Tibial artery (tissue), 4 donors: ENCODE measurements at places on chromosomes 16 and 17.
A peak's percentile ranks its signal among the peaks of the same experiment; 100 is the strongest.

- DNase-seq: peak; percentile 82
- H3K36me3 ChIP-seq: no peaks in the 10 kb centered on the region
- peak within 1 kb of the TSS; percentile 79 for H3K27ac ChIP-seq
- H3K27me3 ChIP-seq: no peaks in the 10 kb centered on the region
- peaks cover 20% of the 10 kb centered on the region for H3K4me1 ChIP-seq
Measured at GRCh38 chr16:30395155-30395991, at the start of gene ZNF48. Gene ZNF48, plus strand, starts transcription at chr16:30395420. Its CDS starts 375 bp downstream, at chr16:30395795.

GRCh38 chr17:66978514-66979061 is 14.1 kb downstream of the CACNG4 start:
- H3K27me3 ChIP-seq: no peaks in the 10 kb centered on the region
- H3K4me3 ChIP-seq: no peak overlapping the region
- DNase-seq: no peak

DNA sequence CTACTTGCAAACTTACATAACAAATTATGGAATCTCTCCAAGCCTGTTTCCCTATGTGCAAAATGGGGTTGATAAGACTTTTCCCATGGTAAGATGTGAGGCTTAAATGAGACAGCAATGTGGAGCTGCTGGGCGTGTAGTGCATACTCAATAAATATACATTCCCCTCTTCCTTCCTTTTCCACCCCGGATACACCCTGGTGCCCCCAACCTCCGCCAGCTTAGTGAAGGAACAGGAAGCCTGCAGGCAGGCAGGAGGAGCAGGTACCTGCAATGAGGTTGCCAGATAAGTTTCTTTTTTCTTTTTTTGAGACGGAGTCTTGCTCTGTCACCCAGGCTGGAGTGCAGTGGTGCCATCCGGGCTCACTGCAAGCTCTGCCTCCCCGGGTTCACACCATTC is 14.9 kb downstream of the C17orf50 start:
- H3K27me3 ChIP-seq: no peaks in the 10 kb centered on the region
- no peak for DNase-seq
- no peaks in the 10 kb centered on the region for H3K36me3 ChIP-seq
- H3K27ac ChIP-seq: peak overlapping the region; percentile 89

DNA sequence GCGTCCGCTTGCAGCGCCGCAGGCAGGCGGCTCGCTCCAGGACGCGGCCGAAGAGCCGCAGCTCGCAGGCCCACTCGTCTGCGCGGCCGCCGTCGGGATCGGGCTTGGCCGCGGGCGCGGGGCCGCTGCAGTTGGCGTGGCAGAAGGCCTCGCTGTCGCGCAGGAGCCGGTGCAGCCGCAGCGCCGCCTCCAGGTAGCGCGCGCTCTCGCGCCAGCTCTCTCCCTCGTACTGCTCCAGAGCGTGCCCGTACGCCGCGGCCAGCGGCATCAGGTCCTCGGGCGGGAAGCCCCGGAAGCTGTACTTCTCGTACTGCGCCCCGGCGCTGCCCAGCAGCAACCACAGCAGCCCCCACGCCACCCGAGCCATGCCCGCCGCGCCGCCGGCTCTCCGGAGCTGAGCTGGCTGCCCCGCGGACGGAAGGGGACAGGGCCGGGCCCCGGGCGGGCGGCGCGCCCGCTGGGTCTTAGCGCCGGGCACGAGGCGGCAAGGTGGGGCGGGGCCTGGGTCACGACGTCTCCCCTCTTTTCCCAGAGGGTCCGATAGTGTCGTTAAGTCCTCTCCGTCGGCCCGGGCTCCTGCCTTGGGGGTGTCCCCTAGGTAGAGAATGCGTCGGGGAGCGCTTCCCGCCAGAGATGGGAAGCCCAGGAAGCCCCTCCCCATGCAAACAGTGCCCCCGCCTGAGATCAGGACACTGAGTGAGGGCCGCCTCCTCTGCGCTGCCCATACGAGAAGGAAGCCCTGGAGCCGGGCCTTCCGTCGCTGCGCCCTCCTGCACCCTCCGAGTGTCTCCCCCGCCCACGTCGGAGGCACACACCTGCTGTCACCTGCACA is at the start of gene P3H4:
Gene P3H4, minus strand, starts transcription at position 401 of the 832 bp plus-strand sequence. Its CDS starts 34 bp downstream, at position 367.
- H3K36me3 ChIP-seq: no peaks in the 10 kb centered on the region
- H3K27ac ChIP-seq: peak within 1 kb of the TSS; percentile 78
- peak within 1 kb of the TSS; percentile 59 for H3K4me3 ChIP-seq
- no peaks in the 10 kb centered on the region for H3K27me3 ChIP-seq
- peak; percentile 72 for DNase-seq
- H3K4me1 ChIP-seq: no peaks in the 10 kb centered on the region

DNA sequence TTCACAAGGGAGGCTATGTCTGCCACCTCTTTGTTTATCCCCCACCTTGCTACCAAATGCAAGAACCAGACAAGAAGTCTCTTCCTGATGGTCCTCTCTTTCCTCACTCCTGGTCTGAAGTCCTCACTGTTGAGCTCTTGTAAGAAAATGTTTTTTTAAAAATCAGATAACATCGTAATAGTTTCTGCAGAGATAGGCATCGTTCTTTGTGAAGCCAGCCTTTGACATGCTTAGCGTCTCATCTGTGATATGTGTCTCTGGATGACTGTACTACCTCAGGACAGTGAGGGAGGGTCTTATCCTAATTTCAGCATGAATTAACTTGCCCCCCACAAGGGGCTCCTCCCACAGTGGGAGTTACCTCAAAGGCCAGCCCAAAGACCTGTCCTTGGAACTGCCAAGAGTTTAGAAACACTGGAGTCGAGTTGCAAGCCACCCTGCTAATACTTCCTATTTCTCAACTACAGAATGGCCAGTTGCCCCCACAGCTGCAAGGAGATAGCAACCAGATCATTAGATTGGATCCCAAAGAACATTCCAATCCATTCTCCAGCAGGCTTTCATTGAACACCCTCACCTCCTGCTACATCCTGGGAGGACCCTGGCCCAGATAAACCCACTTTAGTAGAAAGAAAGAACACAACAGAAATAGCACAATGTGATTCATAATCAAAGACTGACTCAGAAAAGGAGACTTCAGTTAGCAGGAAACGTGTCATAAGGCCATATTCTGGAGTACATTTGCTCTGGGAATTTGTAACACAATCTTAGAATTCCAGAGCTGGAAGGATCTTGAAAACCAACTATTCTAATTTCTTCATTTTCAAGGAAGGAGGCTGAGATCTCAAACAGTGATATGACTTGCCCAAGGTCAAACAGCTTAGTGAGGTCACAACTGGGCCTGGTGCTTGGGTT is 151.0 kb downstream of the IRX3 start:
- H3K4me1 ChIP-seq: no peaks in the 10 kb centered on the region
- H3K27ac ChIP-seq: no peak overlapping the region
- H3K4me3 ChIP-seq: no peak overlapping the region
- H3K36me3 ChIP-seq: no peaks in the 10 kb centered on the region

DNA sequence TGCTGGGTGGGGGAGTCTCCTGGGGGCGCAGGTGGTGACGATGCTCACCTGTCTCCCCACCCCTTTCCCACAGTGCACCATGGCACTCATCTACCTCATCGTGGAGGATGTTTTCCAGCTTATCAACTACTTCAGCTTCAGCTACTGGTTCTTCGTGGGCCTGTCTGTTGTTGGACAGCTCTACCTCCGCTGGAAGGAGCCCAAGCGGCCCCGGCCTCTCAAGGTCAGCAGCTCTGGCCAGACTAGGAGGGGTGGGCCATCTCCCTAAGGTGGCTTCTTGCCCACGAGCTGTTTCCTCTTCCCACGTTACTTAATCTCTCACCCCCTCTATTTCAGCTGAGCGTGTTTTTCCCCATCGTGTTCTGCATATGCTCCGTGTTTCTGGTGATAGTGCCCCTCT is 14.5 kb downstream of the SLC7A6OS start:
- H3K27ac ChIP-seq: no peak overlapping the region
- no peak for DNase-seq
- H3K36me3 ChIP-seq: peaks cover 93% of the 10 kb centered on the region
- H3K4me3 ChIP-seq: no peak overlapping the region
- H3K27me3 ChIP-seq: no peaks in the 10 kb centered on the region

- H3K27me3 ChIP-seq: no peaks in the 10 kb centered on the region
- no peak overlapping the region for H3K4me3 ChIP-seq
- H3K4me1 ChIP-seq: no peaks in the 10 kb centered on the region
- no peak for DNase-seq
Measured at GRCh38 chr16:64459821-64460220, 662.0 kb downstream of the CDH11 start.

DNA sequence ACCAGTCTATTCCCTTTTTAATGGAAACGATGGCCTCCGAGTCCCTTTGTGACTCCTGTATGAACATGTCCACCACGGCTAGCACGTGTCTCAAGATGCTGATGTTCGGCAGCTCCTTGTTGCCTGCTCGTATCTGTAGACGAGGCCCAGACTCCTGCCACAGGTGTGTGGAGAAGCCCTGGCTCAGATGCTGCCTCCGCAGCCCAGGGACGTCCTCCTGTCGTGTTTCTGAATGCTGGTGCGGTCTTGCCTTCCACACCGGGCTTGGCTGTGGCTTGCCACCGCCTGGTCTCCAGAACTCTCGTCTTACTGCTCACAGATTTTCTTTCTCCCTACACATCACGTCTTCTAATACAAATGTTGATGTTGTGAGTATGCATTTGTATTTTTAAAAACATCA is 17.0 kb downstream of the FOXF1 start:
- no peak overlapping the region for H3K4me3 ChIP-seq
- H3K27me3 ChIP-seq: no peaks in the 10 kb centered on the region
- no peak for DNase-seq
- H3K4me1 ChIP-seq: no peaks in the 10 kb centered on the region

DNA sequence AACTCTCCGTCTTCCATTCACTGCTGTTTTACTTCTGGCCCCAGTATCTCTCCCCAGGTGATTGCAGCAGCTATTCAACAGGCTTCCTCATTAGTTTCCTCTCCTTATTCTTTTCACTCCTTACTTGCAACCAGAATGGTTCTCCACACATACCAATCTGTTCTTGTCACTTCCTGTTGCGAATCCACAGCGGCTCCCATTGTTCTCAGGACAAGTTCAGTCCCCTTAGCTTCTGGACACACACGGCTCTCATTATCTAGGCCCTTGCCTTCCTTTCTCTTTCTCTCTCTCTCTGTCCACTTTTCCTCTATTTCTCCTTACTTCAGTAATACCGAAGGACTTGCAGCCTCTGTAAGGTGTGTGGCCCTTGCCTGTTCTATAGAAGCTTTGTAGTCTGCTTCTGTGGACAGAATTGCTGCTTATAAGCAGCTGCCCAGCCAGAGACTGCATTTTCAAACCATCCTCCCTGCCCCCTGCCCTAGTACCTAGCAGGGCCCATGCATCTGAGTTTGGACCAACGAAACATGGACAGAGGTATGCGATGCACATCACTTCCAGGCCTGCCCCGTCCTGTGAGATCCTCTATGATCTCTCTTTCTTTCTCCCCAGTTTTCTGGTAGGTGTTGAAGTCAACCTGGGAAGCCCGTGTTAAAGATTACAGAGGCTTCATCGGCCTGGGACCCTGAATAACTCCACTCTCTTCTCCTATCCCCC is 45.7 kb downstream of the VAT1L start:
- H3K4me3 ChIP-seq: no peak overlapping the region
- DNase-seq: no peak
- no peaks in the 10 kb centered on the region for H3K36me3 ChIP-seq
- H3K27me3 ChIP-seq: no peaks in the 10 kb centered on the region

- no peak for DNase-seq
- H3K4me3 ChIP-seq: no peak overlapping the region
- no peak overlapping the region for H3K27ac ChIP-seq
- H3K36me3 ChIP-seq: no peaks in the 10 kb centered on the region
- H3K4me1 ChIP-seq: no peaks in the 10 kb centered on the region
- no peaks in the 10 kb centered on the region for H3K27me3 ChIP-seq
Measured at GRCh38 chr17:34769049-34769448, 189.7 kb downstream of the TMEM132E start.

- DNase-seq: no peak
- H3K36me3 ChIP-seq: no peaks in the 10 kb centered on the region
- peaks cover 8% of the 10 kb centered on the region for H3K4me1 ChIP-seq
Measured at GRCh38 chr16:88936008-88936555, 40.9 kb downstream of the CBFA2T3 start.

DNA sequence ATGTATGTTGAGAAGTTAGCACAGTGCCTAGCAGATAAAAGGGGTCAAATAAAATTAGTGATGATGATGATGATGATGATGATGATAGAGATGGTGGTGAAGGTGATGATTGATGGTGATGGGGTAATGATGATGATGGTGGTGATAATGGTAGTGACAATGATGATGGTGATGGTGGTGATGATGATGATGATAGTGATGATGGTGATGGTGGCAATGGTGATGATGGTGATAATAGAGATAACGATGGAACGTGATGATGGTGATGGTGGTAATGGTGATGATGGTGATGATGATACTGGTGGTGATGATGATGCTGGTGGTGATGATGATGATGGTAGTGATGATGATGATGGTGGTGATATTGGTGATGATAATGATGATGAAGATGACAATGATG is 223.7 kb downstream of the FOXL1 start:
- DNase-seq: no peak
- no peaks in the 10 kb centered on the region for H3K36me3 ChIP-seq
- no peak overlapping the region for H3K4me3 ChIP-seq
- H3K27ac ChIP-seq: no peak overlapping the region

GRCh38 chr17:73933871-73934270 is 269.6 kb upstream of the RPL38 start:
- DNase-seq: no peak
- no peak overlapping the region for H3K27ac ChIP-seq
- no peaks in the 10 kb centered on the region for H3K36me3 ChIP-seq

DNA sequence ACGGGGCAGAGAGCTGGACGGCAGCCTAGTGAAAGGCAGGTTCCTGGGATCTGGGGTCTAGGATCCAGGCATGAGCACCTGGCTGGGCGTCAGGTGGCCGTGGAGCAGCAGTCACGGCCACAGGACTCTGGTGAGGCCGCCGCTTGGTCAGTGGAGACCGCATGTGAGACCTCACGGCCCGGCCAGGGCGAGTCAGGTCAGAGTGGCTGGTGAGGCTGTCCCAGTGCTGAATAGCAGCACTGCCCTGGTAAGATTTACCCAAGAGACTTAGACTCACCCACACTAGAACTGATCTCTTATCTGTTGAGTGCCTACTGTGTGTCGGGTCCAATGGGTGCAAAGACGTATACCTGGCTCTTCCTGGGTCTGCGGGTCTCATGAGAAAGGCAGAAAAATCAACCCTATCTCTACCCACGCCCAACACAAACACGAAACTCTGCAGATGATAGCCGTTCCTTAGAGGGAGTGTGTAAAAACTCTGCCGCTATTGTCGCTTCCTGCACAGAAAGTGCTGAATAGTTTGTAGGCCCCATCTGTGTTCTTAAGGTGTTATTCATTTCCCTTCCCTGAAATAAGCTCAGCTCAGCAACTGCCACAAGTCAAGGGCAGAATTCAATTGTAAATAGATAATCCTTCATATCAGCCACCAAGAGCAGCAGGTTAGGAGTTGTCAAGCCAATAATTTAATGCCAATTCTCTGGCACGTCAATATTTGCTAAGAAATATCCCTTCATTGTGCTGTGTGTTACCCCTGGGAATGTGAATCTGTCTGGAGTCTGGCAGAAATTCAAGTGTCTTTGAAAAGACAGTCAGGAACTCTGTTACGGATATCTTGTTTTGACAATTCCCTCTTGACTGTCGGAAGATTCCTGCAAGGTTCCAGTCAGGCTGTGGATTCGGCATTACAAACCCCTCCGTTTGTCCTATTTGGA is 240.0 kb downstream of the NTN1 start:
- H3K36me3 ChIP-seq: no peaks in the 10 kb centered on the region
- H3K4me1 ChIP-seq: peaks cover 8% of the 10 kb centered on the region
- H3K27ac ChIP-seq: no peak overlapping the region
- no peak overlapping the region for H3K4me3 ChIP-seq
- no peaks in the 10 kb centered on the region for H3K27me3 ChIP-seq

- H3K27me3 ChIP-seq: peaks cover 72% of the 10 kb centered on the region
- peak overlapping the region; percentile 35 for H3K4me3 ChIP-seq
- peaks cover 18% of the 10 kb centered on the region for H3K4me1 ChIP-seq
- H3K36me3 ChIP-seq: no peaks in the 10 kb centered on the region
Measured at GRCh38 chr17:44308865-44309264, 464 bp downstream of the RUNDC3A start.
